NCI-H2107 (cell line): ENCODE measurements at places on chromosomes 13 and 19.

DNA sequence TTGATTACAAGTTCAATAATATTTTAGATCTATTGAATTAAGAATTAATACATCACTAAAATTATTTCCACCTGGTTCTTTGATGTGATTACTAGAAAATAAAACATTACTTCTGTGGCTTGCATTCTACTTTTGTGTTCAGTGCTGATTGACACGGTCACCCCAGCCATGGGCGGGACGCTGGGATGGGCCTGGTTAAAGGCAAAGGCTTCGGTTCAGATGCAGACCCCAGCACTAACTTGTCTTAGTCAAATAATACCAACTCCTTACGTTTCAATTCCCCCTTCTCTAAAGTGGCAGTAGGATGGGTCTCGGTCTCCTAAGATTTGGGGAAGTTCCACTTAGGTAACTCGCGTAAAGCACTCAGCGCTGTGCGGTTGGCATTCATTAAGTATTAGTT lies 144.9 kb downstream of the URI1 start:
- DNase-seq, result no peak

- DNase-seq, result no peak
Measured at GRCh38 chr13:90645582-90645981, 701.9 kb upstream of the MIR17HG start.

DNA sequence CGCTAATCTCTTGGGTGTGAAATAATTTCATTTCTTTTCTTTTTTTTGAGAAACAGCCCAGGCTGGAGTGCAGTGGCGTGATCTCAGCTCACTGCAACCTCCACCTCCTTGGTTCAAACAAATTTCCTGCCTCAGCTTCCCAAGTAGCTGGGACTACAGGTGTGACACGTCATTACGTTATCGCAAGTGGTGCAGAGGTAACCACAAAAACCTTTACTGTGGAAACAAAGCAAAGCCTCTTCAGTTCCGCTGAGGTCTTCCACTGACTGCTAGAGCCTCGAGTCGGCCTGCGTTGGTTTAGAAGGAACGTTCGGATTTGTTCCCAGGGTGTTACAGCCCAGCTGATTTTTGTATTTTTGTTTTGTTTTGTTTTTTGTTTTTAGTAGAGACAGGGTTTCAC lies 2.0 kb upstream of the ZNF784 start:
- no peak for DNase-seq

DNA sequence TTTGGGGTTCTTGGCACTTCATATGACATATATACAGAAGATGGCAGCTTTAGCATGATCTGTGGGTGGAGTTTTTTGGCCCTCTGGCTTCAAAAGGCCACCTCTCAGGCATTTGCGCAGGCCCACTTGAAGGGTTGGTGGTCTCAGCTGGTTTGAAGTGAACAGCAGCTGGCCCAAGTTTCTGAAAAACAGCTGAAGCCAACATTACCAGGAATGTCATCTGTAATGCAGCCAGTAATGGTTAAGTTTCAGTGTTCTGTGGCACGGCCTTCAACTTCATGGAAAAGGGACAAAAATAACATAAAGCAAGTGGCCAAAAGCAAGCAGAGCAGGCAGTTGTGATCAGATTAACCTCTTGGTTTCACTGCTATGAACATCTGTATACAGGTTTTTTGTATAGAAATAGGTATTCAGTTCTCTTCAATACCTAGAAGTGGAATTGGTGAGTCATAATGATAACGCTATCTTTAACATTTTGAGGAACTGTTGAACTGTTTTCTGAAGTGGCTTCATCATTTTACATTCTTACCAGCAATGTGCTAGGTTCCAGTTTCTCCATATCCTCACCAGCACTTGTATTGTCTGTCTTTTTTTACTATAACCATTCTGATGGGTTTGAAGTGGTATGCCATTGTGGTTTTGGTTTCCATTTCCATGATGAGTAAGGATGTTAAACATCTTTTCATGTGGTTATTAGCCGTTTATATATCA lies 245.4 kb downstream of the SHISA2 start:
- DNase-seq, result no peak

DNA sequence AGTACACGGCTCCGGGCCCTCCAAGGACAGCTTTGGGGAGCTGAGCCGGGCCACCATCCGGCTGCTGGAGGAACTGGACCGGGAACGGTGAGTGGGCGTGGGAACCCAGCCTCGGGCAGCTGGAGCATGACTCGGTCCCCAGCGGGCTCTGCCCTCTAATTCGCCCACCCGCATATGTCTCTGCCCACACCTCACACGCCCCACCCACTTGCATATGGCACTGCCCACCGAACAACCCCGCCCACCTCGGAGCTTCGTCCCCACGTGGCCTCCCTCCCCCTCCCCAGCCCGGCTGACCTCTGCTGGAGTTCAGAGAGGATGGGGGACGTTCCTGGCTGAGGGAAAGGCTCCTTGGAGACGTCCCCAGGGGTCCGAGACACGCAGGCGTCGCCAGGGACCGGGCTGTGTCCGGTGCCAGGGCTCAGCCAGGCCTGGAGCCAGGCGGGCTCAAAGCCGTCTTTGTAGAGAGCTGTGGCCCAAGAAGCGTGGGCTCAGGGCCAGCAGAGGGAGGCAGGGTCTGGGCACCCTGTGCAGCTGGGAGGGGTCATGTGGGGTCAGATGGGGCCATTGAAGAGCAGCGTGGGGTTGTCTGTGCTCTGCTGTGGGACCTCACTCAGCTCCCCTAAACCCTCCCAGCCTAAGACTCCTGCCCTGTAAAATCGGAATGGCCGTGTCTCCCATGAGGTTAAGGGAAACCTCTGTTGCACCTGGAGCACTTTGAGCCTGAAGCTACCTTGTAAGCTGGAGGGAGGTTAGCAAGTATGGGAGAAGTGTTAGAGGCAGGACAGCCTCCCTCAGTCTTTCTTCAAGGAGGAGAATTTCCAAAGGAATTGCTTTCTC lies 3.8 kb downstream of the APC2 start:
- no peak for DNase-seq

DNA sequence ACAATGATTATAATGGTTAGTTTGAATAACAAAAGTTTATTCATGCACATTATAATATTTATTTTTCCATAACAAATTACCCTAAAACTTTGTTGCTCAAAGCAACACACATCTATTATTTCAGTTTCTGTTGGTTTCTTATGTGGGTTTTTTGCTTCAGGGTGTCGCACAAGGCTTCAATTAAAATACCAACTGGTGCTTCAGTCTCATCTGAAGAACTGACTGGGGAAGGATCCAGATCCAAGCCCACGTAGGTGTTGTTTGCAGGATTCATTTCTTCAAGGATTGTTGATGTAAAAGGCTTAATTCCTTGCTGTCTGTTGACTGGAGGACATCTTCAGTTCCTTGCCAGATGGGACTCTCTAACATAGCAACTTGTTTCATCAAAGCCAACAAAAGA lies 747.2 kb upstream of the PCDH20 start:
- DNase-seq, result no peak

DNA sequence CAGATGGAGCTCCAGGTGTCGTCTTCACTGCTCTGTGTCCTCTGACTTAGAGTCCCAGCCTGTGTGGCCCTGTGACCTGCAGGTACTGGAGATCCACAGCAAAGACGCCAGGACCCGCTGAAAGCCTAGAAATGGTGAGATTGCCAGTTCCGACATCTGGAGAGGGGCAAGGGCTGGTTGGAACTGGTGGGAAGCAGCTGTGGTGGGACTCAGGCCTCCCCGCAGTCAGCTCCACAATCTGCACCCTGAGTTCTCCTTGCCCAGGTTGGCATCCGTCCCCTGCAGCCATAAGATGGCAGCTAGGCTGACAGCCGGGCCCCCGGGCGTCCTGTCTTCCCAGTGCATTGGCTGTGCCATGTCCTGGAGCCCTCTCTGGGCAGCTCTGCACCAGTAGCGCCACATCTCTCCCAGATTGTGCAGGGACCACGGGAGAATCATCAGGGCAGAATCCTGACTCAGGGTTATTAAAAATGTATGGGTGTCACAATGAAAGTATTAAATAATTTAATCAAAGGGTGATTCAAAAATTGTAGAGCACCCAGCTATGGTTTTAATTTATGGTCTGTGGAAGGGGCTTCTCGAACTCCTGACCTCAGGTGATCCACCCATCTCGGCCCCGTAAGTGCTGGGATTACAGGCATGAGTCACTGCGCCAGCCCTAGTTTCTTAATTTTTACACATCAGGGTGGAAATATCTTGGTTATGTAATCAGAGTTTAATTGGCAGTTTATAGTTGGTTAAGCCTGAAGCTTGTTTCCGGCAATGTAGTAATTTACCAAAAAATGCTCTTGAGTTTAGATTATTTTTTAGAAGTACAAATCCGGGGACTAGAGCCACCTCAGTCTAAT lies 32.2 kb upstream of the ZNF681 start:
- DNase-seq, result no peak

DNA sequence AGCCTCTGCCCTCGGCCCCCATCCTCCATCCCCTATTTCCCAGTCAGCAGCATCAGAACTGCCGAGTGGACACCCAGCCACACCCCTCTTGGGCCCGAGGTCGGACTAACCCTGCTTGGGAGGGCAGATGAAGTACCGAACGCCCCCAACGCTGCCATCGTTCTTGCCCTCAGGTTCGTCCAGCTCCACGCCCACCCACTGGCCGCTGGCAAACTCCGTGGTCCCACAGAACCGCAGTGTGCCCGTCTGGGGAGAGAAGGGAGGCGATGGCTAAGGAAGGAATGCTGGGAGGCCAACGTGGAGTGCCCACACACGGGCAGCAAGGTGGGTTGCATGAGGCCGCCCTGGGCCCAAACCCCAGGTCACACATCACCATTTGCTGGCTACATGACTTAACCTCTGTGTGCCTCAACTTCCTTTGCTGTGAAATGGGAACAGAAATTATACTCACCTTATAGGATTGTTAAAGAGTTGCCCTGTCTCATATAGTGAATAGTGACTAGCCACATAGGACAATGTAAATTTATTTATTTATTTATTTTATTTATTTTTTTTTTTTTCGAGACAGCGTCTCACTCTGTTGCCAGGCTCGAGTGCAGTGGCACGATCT lies 5.2 kb upstream of the ALKBH6 start:
- DNase-seq, result no peak

DNA sequence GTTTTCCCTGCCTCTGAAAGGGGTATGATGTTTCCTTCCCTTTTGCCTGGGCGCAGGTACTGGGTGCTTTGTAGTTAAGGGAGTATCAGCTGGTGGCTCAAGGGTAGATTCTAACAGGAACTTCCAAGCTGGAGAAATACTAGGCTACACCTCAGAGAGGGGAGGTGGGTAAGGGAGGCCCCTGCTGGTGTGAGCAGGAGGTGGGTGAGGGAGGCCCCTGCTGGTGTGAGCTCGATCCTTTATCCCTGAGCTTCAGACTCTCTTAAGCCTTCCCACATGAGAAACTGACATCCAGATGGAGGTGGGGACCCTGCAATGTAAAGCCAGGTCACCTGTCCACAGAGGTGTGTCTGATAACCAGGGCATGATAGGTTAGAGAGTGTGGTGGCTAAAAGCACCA lies 32.1 kb downstream of the CYP2B6 start:
- no peak for DNase-seq

DNA sequence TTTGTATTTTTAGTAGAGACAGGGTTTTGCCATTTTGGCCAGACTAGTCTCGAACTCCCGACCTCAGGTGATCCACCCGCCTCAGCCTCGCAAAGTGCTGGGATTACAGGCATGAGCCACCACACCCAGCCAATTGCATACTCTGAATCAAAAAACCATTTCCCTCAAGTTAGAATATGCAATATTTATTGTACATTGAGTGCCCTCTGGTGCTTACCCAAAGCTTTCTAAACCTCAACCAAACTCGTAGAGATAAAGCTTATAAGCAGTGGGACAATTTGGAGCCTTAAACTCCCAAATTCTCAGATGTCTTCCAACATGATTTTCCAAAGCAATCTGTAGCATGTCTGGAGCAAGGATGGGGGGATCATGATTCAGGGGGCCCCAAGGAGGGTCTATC lies 22.4 kb downstream of the RFXAP start:
- DNase-seq, result no peak

GRCh38 chr13:65090186-65090585 lies 2139.9 kb downstream of the PCDH9 start:
- DNase-seq, result no peak

DNA sequence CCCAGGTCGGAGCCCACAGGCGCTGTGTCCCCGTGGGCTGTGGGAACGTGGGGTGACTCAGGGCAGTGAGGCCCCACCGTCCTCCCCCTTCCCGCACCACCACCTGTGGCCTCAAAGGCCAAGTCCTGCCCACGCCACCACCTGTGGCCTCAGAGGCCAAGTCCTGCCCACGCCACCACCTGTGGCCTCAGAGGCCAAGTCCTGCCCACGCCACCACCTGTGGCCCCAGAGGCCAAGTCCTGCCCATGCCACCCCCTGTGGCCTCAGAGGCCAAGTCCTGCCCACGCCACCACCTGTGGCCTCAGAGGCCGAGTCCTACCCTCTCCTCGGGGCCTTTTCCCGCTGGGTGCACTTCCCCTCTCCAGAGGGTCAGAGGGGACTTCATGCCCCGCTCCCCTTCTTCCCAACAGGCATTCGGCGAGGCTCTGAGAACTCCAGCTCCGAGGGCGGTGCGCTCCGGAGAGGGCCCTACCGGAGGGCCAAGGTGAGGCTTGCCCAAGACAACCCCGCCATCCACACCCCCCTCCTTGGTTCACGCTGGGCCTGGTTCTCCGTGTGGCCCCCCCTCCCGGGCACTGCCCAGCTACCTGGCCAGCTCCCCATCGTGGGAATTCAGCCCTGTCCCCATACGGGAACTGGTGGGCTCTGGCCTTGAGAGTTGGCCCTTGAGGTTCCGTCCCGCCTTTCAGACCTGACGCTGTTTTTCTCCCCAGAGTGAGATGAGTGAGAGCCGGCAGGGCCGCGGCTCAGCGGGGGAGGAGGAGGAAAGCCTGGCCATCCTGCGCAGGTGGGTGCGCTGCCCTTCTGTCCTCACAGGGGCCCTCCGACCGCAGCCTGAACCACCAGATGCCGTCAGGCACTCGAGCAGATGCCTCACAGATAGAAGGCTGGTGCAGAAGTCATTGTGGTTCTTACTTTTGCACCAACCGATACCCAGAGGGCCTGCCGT lies 27.4 kb upstream of the F7 start:
- no peak for DNase-seq

DNA sequence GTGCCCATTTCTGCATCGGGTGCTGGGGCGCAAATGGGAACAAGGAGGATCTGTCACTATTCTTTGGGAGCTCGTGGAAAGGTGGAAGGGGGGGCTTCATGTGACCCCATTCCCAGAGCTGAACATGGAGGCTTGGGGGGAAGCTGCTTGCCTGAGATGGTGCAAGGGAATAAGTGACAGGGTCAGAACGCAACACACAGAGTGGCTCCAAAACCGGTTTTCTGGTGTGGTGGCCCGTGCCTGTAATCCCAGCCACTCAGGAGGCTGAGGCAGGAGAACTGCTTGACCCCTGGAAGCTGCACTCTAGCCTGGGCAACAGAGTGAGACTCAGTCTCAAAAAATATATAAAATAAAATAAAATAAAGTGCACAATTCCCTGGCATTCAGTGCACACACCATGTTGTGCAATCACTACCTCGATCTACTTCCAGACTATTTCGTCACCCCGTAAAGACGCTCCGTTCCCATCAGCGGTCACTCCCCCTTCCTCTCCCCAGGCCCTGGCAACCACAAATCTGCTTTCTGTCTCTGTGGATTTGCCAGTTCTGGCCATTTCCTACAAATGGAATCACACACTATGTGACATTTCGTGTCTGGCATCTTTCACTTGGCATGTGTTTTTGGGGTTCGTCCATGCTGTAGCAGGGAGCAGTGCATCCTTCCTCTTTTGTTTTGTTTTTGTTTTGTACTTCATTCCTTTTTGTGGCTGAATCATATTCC lies 18.2 kb upstream of the COMP start:
- DNase-seq, result no peak
